NCI-H2081 (cell line): ENCODE measurements at places on chromosomes 1 and 21.

DNA sequence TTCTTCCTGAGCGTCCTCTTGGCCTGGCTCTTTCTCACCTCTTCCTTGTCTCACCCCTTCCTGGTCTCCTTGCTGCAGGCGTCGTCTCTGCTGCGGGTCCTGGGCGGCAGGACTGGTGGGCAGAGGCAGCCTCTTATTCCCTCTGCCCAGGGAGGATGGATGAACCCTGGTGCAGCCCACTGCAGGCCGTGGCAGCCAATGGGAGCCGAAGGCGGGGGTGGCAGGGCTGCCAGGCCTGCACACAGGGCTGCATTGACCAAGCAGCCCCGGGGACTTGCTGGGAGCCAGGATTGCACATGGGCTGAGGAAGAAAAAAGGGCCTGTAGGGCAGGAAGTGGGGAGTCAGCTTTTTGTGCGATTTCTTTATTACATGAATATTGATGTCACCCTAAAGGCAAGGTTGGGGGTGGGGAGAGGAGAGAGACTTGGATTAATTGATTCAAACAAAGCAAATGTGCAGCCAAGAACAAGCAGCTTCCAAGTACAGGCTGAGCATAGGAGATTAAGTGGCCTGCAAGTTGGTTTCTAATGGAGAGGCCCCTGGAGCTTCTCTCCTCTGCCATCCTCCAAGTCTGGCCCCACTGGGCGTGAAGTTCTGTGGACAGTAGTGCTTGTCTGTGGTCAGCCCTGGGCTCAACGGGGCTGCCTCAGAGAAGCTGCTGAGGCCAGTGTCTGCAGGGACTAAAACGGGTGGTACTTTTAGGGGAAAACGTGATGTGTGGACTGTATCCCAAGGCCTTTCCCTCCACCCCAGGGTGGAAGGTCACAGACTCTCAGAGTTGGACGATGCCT lies at the start of gene S100B:
Gene S100B, minus strand, starts transcription at position 108 of the 792 bp plus-strand sequence. CDS start 2,667 bp downstream, outside the sequence.
- no peak for DNase-seq

DNA sequence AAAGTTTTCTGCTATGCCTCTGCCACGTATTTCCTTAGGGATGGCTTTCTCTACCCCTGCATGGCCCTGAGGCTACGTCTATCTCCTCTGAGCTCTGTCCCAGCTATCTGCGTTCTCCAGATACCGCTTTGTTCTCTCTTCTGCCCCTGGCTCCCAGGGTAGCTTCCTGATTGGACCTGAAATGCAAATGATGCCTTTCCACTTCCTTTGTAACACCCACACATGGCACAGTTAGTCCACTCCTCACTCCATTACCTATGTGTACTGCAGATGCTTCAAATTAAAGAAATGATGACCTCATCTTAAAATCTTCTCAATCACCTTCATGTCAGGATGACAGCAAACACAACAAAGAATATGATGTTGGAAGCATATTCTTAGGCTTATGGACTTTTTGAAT lies 138.6 kb upstream of the POGK start:
- DNase-seq: no peak

GRCh38 chr1:178506669-178507068 lies 6.2 kb upstream of the TEX35 start:
- DNase-seq: no peak

- no peak for DNase-seq
These were observed 28.8 kb upstream of the CD84 start for GRCh38 chr1:160608057-160608456.

DNA sequence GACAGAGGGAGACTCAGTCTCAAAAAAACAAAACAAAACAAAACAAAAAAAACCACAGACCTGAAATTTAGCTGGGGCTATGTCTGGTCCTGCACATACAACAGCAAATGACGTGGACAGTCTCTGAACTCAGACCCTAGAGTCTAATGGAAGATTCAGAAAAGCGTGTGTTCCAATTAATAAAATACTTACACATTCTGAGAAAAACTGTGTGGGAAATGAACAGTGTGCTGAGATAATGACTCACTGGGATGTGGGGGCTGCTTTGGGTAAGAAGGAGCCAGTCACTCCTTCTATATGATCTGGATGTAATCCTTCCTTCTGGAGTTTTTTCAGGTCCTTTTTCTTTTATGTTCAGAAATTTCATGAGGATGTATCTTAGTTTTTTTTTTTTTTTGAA lies 29.4 kb downstream of the CLDN14 start:
- no peak for DNase-seq

GRCh38 chr21:36910581-36911307 lies 55.7 kb downstream of the HLCS start:
- no peak for DNase-seq

GRCh38 chr1:40634901-40635655 lies 30.4 kb downstream of the RIMS3 start:
- DNase-seq: no peak

DNA sequence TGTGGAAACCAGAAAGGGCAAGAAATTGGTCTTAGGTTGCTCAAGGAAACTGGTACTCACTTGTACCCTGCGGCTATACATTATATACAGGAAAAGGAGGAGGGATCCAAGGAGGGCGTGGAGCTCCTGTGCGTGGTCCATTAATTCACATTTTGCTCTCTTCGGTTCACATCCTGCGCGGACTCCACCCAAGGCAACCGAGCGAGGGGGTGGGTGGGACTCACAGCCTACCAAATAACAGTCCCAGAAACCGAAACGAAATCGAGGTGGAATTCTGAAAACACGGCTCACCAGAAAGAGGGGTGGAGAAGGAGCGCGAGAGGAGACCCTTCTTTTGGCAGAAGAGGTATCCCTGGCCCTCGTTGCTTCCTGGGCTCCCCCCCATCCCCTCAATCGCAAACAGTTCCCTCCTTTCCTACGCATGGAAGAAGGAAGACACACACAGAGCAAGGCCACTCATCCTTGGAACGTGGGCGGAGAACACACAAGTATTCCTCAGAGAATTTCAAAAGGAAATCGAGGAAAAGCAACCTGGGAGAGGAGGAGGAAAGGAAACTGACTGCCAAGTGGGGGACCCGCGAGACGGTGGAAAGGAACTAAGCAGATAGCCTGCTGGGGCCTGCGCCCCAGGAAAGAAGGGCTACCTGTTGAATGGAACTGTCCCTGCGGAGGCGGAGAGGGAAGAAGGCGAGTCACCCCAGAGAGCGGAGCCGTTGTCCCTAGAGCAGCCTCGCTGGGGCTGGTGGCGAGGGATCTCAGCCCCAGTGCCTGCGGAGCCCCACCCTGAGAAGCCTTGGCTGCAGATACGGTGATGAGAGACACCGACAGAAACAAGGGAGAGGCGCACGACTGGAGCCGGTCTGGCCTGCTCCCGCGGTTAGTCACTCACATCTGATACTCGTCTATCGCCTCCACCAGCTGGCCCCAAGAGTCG lies 705 bp downstream of the AIDA start:
- peak; percentile 77 for DNase-seq

DNA sequence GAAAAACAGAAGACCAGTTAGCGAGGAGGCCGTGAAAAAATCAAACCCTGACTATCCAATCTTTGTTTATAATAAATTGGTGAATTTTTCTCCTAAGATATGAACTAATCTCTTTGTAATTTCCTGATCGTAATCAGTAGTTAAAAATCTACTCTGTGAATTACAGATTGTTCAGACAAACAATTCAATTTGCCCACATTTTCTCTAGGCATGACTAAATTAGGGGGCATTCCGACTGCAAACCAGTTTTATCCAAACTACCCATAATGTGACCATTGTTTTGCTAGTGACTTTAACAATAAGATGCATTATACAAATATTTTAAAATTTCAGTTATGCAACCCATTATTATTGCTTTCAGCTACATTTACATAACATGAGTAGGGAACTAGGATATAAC lies 546.9 kb upstream of the ADAMTS5 start:
- no peak for DNase-seq

- no peak for DNase-seq
These were observed 25.7 kb downstream of the PLXNA2 start for GRCh38 chr1:208218237-208219097.

- DNase-seq: no peak
These were observed 61.7 kb downstream of the ITSN1 start for GRCh38 chr21:33703750-33704606.
